Erythroblast (primary cell): ENCODE measurements at places on chromosomes 1 and 21.

DNA sequence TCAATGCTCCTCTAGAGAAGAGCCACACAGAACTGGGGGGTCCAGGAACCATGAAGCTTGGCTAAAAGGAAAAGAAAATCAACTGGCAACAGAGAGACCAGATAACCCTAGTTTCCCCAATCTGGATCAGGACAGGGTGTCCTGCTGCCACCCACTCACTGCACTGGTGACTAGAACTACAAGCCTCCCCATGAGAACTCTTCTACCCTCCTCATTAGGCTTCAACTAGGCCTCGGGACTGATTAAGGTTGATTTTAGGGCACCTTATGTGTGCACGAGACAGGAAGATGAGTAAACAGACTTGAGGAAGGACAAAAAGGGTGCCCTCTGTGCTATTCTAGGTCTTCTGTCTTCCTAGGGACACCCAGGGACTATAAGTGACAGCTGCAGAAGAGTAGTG lies 2.3 kb upstream of the SF3B4 start:
- no peak for DNase-seq

DNA sequence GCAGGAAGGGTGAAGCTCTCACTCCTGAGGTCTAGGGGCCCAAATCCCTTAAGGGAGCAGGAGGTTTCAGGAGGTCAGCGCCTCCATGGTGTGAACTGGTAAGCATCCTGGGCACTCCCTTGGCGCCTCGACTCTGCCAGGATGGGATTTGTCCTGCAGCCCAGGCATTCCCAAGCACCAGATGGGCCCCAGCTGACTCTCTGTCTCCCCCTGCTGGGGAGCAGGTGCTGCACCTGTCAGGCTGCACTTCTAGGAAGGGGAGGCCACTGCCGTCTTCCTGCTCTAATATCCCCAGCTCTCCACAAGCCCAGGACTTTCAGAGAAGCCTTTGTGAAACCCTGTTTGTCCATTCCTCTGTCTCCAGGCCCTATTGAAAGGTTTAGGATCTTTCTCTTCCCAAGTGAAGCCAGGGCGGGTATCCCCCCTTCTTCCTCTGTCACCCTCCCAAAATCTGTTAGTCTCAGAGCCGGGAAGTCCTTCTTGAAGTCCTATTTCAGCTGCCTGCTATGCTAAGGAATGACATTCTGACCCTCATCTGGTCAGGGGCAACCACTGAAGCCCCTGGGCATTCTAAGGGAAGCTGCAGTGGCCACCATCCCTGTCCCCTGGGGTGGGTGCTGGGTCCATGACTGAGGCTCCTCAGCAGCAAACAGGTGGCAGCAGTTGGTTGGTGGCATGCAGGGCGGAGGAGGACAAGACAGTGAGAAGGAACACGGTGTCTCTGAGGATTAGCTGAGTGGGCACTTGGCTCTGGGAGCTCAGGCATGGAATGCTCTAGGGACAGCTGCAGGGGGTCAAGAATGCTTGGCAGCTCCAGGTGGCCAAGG lies 3.2 kb downstream of the MYBPH start:
- peak; percentile 74 for DNase-seq

DNA sequence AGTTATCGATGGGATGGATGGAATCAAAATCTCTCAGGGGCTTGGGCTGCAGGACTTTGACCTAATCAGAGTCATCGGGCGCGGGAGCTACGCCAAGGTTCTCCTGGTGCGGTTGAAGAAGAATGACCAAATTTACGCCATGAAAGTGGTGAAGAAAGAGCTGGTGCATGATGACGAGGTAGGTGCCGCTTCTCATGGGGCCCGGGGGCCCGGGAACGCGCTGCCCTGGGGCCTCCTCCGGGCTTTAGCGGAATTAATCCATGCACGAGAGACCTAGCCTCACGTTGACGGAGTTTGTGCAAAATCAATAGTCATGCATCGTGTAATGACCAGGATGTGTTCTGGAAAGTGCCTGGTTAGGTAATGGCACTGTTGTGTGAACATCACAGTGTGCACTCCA lies 43.8 kb downstream of the FAAP20 start:
- DNase-seq = no peak

GRCh38 chr1:44557778-44558177 lies 116.5 kb downstream of the TMEM53 start:
- no peak for DNase-seq

GRCh38 chr1:60262701-60263100 lies 189.1 kb upstream of the C1orf87 start:
- no peak for DNase-seq

DNA sequence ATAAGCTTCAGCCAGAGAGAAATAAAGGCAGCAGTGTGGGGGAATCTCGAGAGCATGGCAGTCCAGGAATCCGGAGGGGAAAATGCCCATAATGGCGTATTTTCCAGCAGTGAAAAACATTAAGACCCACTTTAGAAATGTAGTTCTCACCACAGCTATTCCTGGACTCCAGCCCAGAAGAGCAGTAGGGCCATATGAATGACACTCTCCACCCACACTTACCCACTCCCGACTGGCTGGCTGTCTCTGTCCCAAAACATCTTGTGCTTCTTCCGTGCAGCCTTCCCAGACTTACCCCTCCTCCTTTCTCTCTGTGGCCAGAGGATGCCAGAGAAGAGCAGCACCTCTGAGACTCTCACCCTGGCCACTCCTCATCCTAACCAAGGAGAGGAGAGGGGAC lies 56.4 kb downstream of the TRABD2B start:
- no peak for DNase-seq

GRCh38 chr1:169288011-169288414 lies 79.6 kb downstream of the NME7 start:
- no peak for DNase-seq

DNA sequence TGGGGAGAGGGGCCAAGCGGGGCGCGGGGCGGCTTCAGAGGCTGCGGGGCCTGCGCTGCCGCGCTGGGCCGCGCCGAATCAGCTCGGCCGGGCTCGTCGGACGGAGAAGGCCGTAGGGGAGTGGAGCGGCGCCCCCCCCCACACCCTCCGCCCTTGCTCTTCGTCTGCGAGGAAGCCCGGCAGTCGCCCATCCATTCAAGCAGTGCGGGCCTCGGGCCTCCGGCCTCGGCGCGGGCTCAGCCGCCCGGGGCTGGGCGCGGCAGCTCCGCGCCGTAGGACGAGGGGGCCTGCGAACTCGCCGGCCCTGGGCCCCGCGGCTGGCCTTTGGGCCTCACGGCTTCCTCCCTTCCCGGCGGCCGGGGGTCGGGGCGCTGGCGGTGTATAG lies 564 bp downstream of the CTPS1 start:
- DNase-seq = no peak

DNA sequence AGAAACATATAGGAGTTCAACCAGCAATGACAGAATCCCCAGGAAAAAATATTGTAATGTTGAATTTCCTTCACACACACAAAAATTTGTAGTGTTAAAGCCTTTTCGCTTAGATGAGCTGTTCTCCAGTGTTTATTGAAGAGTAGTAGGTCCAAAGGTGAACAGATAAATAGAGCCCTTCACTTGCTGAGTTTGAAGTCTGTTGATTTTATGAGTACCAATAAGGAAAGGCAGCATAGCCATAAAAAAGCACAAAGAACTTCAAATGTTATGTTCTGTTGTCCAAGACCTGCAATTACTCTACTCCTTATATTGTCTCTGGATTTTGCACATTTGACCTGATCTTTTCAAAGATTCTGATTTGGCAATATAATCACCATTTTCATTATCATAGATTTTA lies 362.7 kb upstream of the B3GALT2 start:
- DNase-seq = no peak

GRCh38 chr1:210828996-210829596 lies 304.9 kb downstream of the KCNH1 start:
- no peak for DNase-seq

- no peak for DNase-seq
Measured at GRCh38 chr1:156622581-156623297, 3.5 kb downstream of the HAPLN2 start.

- no peak for DNase-seq
Measured at GRCh38 chr1:12052997-12053686, 10.0 kb upstream of the TNFRSF8 start.

DNA sequence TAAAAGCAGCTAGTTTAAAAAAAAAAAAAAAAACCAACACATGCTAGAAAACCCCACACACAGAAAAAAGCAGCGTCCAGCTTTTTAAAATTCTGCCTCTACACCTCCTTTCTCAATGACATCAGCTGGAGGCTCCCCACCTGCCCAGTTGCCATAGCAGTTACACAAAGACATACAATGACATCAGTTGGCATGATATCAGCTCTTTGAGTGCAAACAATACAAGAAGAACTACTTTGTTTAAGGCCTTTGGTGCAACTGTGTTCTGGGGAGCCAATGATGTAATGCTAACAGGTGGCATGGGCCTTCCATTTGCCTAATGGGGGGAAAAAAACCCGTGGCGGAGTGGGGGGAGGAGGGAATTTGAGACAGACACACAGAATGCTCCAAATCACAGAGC lies 32.9 kb downstream of the DUSP10 start:
- peak; percentile 71 for DNase-seq

DNA sequence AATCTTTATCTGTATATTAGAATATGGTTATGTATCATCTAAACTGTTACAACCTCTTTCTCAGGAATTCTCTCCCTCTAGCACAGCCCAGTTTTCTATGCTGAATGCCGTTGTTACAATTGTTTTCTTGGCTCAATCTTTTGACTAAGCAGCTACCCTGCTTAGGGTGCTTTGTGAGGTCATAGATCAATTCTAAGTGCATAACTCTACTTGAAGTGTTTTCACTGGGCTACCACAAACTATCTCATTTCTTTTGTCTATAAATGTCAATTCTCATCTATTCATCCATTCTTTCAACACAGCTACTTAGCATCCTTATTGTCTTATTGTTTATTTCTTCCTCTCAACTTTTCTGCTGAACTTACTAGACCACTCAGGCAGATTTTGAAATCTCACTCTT lies 77.1 kb downstream of the CEP350 start:
- DNase-seq = no peak

GRCh38 chr1:178818416-178818815 lies 52.5 kb downstream of the ANGPTL1 start:
- DNase-seq = no peak

DNA sequence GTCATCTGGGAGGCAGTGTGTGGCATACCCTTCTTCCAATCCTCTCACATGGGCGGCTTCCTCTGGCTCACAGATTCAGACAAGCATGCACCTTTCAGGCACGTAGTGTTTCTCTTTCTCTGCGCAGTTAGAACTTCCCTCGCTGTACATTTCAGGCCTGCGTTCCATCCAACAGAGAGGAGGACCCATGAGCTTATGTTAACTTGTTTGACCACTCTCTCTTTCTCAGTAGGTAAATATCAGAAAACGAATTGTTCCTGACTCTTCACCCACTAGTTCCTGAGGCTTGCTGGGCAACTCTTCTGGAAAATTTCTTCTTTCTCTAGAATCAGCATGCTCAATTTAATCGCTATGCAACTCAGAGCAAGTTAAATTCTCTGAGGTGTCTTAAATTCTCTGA lies 85.5 kb downstream of the DDX20 start:
- DNase-seq = no peak

GRCh38 chr1:23202263-23202749 lies 15.0 kb downstream of the HTR1D start:
- DNase-seq = no peak

- DNase-seq = no peak
Measured at GRCh38 chr1:183572721-183573120, 17.5 kb downstream of the NCF2 start.

- DNase-seq = no peak
Measured at GRCh38 chr21:35139382-35139715, 90.2 kb upstream of the RUNX1 start.

GRCh38 chr1:24191860-24192259 lies 4.8 kb upstream of the IFNLR1 start:
- DNase-seq = no peak

DNA sequence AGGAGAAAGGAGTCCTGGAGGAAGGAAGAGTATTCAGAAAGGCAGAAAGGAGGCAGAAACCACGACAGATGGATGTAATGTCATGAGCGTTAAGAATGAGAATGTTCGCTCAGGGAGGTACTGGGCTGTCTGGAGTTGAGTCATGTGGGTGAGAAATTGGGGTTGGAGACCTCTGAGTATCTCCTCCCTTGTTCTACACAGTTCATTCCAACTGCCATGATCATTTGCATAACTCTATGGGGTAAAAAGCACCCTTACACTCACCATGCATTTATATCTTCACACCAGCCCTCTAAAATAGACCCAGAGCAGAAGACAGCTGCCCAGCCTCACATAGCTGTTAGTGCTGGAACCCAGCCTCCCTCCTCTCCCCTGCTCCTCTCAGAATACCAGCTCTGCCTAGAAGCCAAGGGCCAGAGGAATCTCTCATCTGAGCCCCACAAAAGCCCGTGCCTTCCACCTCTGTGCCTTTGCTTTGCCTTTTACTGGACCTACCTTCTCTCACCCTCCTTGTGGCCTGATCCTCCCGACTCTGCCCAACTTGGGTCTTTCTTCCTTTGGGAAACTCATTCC lies 85.2 kb downstream of the BEND5 start:
- no peak for DNase-seq

DNA sequence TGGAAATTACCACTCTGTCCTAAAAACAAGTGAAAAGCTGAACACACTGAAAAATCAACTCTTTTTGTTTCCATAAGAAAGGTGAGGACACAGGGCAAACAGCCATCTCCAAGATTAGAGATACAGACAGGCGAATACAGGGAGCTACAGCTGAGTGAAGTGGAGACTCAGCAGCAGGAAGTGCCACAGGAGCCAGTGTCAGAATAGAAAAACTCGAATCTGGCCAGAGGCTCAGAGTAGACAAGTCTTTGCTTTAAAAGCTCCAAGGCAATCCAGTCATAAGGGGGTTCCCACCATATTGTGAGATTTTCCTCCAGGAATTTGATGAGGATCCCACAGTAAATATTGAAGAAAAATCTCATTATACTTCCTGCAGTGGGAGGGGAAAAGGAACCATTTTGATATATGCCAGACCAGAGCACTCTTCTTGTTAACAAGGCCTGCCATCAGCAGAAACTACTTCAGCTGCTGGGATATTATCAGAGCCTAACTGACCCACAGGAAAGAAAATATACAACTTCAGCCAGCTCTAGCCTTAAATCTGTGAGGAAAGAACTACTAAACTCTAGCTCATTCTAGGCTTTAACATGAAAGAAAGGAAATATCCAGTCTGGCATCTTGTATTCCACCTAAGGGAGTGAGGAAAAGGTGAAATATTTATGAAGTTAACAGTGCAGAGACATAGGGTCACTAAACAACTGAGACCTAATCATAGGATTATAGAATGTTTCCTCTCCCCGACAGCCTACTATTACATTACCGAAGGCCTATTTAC lies 256.2 kb upstream of the OLFM3 start:
- DNase-seq = no peak

DNA sequence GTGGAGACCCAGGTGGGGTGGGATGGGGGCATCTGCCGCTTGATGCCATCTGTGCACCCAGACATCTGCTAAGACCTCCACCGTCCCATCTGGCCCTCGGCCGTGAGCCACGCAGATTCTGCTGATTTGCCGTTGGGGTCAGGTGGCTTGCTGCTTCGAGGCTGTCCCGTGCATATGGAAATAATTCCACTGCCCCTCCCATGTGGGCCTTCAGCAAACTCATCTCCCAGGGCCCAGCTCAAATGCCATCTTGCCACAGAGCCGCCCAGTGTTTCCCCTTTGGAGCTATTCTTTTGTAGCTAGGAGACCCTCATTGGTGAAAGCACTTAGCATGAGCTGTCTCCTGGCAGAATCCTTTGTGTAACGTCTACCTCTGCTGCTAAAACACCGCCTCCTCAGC lies 99.8 kb downstream of the KAZN start:
- DNase-seq = no peak
